Omental fat pad (tissue), 4 donors: ENCODE measurements at places on chromosomes 3 and 15.
A peak's percentile ranks its signal among the peaks of the same experiment; 100 is the strongest.

GRCh38 chr3:112670824-112671223, 29.9 kb upstream of the CCDC80 start:
- no peak for DNase-seq

DNA sequence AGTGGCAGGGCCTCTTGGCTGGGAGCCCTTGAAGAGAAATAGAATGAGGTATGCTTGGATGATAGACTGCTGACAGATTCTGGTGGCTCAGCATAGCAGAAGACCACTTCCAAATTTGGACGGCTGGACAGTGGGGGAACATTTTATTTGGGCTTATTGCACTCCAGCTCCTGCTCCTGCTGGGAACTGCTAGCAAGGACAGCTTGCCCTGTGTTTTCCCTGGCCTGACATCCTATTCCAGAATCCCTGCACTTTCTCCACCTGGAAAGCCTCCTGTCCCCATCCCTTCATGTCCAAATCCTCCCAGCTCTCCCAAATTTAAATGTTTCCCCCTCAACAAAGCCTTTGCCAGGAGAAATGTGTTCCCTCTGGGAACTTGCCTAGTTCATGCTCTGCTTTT, 9.8 kb upstream of the COLQ start:
- no peak for DNase-seq

DNA sequence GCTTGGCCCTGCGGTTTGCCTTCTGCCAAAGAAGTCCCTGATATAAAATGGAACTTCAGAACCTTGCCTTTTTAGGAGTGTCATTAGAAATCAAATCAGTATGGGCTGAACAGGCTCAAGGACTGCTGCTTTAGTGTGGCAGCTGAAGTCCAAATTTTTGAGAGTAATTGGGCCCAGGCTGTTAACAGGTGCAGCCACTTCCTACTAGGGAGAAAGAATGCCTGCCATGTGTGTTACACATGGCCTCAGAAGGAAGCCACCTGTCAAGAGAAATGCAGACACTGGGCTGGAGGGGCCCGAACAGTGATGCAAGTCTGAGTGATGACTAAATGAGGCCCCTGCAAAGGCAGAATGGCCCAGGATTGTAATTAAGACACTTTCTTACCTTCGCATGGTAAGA, 786.7 kb upstream of the CFAP20DC start:
- DNase-seq = no peak

- DNase-seq = no peak
Observed at GRCh38 chr3:172617976-172618375, 92.9 kb downstream of the NCEH1 start.

DNA sequence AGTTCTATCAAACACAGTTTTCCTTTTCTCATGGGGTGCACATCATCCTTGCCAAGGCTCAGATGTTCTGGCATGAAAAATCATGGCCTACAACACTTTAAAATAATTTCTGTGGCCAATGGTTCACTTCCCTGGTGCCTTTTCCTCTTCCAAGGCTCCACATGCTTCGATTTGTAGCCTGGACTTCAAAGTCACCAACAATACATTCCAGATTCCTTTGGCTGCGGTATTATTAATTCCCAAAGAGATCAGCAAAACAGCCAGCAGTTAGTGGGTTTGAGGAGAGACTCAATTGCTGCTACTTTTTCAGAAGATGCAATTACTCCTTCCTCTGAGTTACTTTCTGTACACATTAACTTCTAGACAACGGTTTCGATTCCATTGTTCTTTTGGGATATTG, 80.3 kb upstream of the CCDC80 start:
- no peak for DNase-seq

GRCh38 chr3:46440531-46441294, 24.0 kb downstream of the LTF start:
- no peak for DNase-seq

DNA sequence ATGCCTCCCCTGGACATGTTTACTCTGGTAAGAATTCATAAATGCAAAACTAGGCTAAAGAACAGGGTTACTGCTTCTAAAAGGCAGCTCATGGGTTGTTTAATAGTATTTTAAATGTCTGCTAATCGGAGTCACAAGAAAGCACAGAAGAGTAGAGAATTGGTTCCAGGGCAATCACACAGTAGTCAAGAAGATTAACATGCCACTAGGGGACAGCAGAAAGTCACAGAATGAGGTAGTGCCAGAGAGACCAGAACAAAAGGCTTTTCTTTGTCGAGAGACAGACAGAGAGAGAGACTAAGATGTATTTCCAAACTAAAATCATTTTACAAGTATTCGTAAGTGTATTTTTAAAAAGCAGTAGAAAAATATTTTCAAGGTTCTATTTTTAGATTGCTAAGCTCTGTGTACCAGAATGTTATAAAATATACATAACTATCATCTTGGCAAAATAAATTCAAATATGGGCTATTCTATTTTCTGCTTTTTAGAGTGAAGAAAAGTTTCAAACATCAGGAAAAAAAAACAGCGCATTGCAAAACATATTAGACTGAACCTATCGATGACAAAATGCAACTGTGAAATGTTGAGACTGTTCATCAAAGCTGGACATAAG, 78.3 kb upstream of the CDIN1 start:
- DNase-seq = no peak

DNA sequence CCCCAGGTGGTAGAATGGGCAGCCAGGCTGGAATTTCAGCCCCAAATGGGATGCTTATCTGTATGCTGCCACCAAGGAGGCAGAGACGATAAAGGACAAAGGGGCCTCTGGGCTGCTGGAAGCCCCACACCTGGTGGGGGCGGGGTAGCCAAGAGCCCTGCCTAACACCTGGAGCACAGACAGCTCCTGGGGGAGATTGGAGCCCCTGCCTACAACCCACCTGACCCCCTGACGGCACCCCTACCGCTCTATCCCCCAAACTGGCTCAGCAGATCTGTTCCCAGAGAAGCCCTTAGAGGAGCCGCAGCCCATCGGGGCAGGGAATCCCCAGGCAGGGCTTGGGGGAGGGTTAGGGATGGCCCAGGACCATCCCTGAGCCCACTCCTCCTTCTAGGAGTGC, 15.8 kb upstream of the SEMA3F start:
- DNase-seq = no peak

- DNase-seq = no peak
Observed at GRCh38 chr3:13023235-13023970, 49.8 kb downstream of the IQSEC1 start.

DNA sequence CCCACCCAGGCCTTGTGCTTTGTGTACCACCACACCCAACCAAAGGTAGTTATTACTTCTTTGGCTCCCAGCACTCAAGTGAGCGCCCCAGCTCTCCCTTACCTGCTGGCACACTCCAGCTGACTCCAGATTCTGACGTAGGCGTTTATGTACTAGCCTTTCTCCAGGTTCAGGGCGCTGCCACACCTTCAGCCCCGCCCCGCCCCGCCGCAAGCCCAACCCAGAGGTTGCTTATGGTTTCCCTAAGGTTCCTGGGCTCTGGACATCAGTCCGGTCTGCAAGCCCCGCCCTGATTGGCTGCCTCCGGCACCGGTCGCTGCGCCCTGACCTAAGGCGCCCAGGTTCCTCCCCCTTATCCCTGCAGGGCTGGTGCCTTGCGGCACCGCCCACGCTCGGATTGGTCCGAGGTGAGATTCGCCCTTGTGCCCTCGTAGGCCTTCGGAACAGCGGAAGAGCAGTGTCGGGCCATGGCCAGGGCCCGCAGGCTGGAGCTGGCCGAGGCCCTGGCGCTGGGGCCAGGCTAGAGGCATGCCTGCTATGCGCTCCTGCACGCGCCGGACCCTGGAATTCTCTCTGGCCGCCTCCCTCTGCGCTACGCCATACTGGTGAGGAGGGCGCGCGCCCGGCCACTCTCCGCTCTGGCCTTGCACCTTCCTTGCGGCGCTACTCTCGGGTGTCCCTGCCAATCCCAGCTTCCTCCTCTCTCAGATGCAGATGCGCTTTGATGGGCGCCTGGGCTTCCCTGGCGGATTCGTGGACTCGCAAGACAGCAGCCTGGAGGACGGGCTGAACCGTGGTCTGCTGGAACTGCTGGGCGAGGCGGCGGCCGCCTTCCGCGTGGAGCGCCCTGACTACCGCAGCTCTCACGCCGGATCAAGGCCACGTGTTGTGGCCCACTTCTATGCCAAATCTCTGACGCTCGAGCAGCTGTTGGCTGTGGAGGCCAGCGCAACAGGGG, 19.8 kb upstream of the NUDT16 start:
- DNase-seq = peak; percentile 30

- no peak for DNase-seq
Observed at GRCh38 chr3:178663201-178663934, 127.1 kb downstream of the KCNMB2 start.

- no peak for DNase-seq
Observed at GRCh38 chr3:123644358-123644757, 59.5 kb upstream of the HACD2 start.

DNA sequence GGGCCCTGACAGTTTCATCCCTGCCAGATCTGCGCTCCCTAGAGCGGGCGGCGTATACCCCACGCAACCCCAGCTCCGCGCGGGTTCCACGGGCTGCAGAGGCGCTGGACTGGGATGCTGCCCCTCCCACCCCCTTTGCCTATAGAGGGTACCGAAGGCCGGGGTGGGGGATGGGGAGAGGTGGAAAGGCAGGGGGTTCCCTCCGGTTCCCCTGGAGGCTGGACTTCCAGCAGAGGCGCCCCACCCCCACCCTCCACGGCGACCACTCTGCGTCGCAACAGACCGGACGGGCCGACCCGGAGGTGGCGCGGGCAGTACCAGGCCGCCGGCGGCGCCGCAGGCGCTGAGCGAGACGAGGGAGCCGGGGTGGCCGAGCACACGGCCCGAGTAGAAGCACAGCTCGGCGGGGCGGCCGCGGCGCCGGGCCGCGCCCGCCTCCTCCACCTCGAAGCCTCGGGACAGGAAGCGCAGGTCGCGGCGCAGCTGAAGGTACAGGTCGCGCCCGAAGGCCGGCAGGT, 995 bp downstream of the ADAMTS17 start:
- DNase-seq = no peak

DNA sequence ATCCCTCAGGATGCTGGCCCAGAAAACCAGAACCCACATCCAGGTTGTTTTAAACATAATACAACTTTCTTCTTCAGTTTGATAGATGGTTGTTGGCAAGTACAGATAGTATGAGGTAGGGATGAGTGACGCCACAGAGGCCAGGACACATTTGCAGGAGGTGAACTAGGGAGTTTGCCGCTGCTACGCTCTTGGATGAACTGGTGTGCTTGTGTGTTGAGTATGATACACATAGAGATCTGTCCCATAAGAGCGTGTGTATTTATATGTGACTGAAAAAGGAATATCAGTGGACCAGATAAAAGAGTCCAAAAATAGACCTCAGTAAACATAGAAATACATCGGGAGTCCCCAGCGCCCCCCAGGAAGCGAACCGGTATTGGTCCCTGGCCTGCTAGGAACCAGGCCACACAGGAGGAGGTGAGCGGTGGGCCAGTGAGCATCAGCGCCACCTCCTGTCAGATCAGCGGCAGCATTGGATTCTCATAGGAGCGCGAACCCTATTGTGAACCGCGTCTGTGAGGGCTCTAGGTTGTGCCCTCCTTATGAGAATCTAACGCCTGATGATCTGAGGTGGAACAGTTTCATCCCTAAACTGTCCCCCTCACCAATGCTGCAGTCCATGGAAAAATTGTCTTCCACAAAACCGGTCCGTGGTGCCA, 98.1 kb downstream of the LRRK1 start:
- DNase-seq = no peak

GRCh38 chr15:72671525-72671924, 14.5 kb downstream of the HIGD2B start:
- no peak for DNase-seq

DNA sequence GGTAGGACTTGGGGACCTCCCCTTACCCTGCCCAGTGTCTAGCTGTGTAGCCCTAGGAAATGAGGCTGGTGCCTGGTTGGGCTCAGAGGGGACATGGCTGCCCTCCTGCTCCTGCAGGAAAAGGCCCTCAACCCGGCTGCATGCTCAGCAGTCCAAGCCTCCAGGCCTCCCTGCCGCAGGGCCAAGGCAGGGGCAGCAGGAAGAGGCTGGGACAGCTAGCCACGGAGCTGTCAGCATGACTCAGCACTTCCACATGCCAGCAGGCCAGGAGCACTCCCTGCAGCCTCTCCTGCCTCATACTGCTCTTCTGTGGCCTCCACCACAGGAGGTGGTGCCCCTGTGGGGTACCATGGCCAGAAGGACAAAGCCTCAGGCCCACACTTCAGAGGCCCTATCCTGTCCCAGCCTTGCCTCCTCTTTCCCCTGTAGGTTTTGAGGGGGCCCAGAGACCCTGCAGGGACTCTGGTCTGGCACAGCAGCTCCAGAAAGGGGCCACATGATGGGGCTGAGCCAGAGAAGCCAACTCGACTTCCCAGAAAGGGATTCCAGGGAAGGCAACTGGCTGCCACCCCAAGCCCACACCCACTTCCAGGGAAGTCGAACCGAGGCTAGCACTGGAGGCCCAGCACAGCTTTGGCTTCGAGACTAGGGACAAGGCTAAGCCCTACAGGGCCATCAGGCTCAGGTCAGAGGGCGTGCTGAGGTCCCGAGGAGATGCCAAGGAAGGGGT, 19.5 kb downstream of the TKT start:
- no peak for DNase-seq

GRCh38 chr3:114872050-114872449, 275.0 kb downstream of the ZBTB20 start:
- no peak for DNase-seq

GRCh38 chr3:133943639-133944141, 48.0 kb upstream of the RAB6B start:
- DNase-seq = no peak

- no peak for DNase-seq
Observed at GRCh38 chr3:142013326-142013980, 135.9 kb downstream of the TFDP2 start.

DNA sequence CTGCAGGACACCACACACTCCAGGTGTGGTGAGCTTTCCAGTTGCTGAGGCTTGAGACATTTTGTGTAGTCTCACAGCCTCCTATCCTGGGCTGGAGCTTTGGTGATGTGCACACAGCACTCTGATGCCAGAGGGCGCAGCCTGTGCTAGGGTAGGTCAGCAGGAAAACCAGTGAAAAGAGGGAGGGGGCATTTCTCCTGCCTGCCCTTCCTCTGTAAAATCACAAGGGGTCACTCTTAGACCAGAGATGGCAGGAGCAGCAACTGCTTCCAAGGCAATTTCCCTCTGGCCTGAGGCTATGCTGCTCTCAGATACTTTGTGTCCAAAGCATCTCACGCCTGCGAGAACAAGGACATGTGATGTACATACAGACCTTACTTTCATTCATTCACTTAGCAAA, 16.5 kb upstream of the MUSTN1 start:
- no peak for DNase-seq

GRCh38 chr3:194691481-194692283, 6.0 kb downstream of the FAM43A start:
- DNase-seq = no peak

- no peak for DNase-seq
Observed at GRCh38 chr3:52866427-52866826, 30.9 kb downstream of the STIMATE start.
